ENCODE measurements at places on chromosomes 5 and 9. TPM values are rescaled to one million over a fixed set of nuclear protein-coding genes. Genes with fewer than 3 reads are reported as not detected.

GRCh38 chr5:151388960-151389359 lies 41.6 kb upstream of the SLC36A2 start:
- no peak for ATAC-seq

DNA sequence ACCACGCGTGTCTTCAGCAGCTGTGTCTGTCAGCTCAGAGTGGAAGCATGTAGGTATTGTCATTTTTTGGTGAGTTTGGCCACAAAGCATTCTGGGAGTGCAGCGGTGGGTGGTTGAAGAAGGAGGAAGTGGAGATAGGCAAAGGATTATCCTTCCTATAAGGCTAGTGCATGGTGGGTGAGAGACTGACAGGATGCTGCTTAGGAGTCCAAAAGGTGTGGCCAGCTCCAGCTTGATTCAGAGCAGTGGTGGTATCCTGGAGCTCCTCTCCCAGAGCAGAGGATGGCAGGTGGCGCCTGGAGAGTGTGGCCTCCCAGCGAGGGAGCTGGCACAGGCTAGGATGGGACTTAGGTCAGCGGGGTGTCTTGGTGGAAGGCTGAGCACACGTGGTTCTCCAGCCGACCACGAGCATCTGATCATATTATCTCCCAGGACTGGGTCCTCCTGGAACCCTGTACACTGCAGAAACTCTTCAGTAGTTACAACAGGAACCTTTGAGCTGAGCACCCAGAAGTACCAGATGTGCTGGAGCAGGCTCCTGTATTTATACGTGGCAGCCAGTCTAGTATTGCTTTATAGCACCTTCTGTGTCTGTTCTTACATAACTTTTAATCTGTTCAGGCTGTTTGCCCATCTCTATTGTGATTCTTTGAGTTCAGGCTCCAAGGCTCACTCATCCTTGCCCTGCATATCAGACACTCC lies 29.6 kb downstream of the MAML1 start:
- ATAC-seq: peak; percentile 42

DNA sequence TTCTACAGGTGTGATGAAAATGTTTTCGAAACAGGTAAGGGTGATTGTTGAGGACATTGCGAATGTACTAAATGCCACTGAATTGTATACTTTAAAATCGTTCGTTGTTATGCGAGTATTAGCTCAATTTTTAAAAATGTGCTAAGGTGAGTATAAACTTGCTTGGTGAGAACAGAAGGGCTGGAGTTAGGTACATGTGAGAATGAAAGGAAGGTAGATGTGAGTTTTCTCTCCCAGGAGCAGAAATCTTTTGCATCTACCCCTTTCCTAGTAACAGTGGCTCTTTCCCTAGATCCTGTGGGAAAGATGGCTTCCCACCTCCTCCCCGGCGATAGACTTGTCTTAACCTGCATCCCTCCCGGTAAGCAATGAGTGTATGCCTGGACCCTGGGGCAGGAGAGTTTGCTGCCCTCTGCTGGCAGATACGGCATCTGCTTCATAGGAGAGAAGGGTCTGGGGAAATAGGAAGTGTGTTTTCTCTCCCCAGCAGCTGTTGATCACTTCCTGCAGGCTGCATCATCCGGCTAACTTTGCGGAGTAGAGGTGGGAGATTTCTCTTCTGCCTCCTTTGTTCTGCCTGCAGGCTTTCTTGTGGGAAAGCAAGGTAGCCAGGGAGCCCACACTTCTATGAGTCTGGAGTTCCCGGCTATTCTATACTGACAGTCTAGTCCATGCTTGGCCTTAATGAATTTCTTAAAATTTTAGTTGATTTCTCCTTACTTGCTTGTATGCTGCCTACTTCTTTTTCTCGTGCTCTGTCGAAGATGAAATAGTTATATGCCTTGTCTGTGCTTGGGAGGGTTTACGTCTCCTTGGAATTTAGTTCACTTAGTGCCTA lies 373.3 kb upstream of the SEMA6A start:
- peak; percentile 39 for ATAC-seq

DNA sequence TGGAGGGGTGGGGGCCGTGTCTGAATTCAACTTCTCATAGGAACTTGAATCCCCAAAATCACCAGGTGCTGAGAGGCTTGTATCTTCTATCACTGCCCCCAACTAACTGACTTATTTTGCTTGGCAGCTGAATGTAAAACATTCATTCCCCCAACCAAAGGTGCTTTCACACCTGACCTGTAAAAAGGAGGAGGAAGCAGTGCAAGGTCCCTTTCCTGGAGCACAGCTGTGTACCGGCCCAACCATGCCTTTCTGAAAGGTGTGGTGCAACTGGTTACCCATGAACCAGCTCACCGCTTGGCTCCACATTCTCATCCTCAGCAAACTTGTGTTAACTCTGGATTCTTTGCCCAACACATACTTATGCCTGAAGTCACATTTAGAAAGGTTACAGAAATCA lies 34.7 kb downstream of the TMEM167A start:
- ATAC-seq: no peak

GRCh38 chr9:109014608-109015280 lies 1.4 kb upstream of the CTNNAL1 start:
- ATAC-seq: no peak

The SPAG8 gene
- total RNA-seq: 21.9 TPM

- ATAC-seq: no peak
These were observed 320.1 kb downstream of the ADGRV1 start for GRCh38 chr5:90878549-90879196.

- ATAC-seq: peak; percentile 80
These were observed 112.3 kb upstream of the NR3C1 start for GRCh38 chr5:143515829-143516228.

- no peak for ATAC-seq
These were observed 5.9 kb upstream of the GAS1 start for GRCh38 chr9:86953181-86953580.

GRCh38 chr9:79155308-79155707 lies 416.5 kb upstream of the TLE4 start:
- no peak for ATAC-seq

- no peak for ATAC-seq
These were observed 55.2 kb downstream of the GLDC start for GRCh38 chr9:6590334-6590733.

DNA sequence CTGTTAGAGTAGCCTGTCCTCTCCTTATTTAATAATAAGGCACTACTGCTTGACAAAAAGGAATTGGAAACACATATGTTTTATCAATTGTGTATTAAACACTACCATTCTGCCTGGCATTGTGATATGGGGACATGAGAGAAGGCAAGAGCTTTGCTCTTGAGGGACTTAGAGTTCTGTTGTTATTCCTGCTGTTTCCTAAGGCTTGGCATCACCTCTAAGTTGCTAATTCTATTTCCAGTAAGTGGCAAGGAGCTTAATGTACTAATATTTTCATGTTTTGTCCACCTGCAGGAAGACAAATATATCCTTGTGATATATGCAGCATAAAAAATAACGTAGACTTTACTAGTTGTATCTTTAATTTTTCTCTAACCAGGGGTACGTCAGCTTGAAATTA lies 12.6 kb downstream of the HMGCR start:
- no peak for ATAC-seq

GRCh38 chr5:105587963-105588662 lies 2025.5 kb upstream of the NUDT12 start:
- no peak for ATAC-seq

- ATAC-seq: peak; percentile 92
These were observed 56.8 kb upstream of the OLFM1 start for GRCh38 chr9:135030566-135031226.

- ATAC-seq: no peak
These were observed 203.0 kb downstream of the HSPA4 start for GRCh38 chr5:133254803-133255202.

GRCh38 chr5:124234022-124234769 lies 512.2 kb downstream of the ZNF608 start:
- ATAC-seq: peak; percentile 71

The GARIN3 gene
- total RNA-seq: not detected

- no peak for ATAC-seq
These were observed 19.4 kb downstream of the SPACA9 start for GRCh38 chr9:132898051-132898450.

The CTSV gene
- total RNA-seq: 2.5 TPM

- no peak for ATAC-seq
These were observed 393.1 kb downstream of the TMEM232 start for GRCh38 chr5:110333384-110333783.

DNA sequence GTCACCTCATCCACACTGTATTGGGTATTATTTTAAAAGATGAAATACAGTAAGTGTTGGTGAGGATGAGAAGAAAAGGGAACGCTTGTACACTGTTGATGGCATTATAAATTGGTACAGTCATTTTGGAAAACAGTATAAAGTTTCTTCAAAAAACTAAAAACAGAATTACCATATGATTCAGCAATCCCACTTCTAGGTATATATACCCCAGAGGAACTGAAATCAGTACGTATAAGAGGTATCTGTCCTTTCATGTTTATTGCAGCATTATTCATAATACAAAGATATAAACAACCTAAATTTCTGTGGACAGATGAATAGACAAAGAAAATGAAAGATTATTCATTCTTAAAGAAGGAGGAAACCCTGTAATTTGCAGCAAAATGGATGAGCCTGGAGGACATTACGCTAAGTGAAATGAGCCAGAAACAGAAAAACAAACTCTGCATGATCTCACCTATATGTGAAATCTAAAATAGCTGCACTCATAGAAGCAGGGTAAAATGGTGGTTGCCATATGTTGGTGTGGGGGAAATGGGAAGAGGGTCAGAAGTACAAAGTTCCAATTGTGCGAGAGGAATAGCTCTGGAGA lies 191.6 kb downstream of the TRIM36 start:
- no peak for ATAC-seq

- no peak for ATAC-seq
These were observed 11.9 kb downstream of the OTULINL start for GRCh38 chr5:14593326-14594021.

Measured in motor neuron (in vitro differentiated cells).